ENCODE measurements at places on chromosomes 6 and 20.

DNA sequence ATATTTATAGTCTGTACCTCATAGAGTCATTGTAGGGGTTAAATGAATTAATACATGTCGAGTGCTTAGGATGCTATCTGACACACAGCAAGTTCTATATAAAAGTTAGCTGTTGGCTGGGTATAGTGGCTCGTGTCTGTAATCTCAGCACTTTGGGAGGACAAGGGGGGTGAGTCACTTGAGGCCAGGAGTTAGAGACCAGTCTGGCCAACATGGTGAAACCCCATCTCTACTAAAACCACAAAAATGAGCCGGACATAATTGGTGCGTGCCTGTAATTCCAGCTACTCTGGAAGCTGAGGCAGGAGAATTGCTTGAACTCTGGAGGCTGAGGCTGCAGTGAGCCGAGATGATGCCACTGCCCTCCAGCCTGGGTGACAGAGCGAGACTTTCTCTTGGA is 222.9 kb downstream of the UBE3D start:
- DNase-seq, result no peak

DNA sequence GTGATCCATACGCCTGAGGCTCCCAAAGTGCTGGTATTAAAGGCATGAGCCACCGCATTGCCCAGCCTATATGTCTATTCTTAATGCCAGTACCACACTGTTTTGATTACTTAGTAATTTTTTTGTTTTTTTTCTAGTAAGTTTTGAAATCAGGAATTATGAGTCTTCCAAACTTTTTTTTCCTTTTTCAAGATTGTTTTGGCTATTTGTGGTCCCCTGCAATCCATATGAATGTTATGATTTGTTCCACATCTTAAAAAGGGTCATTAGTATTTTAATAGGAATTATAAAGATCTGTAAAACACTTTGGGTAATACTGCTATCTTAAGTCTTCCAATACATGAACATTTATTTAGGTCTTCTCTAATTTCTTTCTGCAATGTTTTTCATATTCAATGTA is 6.8 kb upstream of the POPDC3 start:
- DNase-seq, result no peak

GRCh38 chr6:108350528-108350927 is 55.7 kb downstream of the AFG1L start:
- no peak for DNase-seq

GRCh38 chr20:4326195-4327065 is 311.1 kb upstream of the RNF24 start:
- no peak for DNase-seq

- no peak for DNase-seq
Measured at GRCh38 chr20:37850724-37851355, 52.1 kb upstream of the VSTM2L start.

DNA sequence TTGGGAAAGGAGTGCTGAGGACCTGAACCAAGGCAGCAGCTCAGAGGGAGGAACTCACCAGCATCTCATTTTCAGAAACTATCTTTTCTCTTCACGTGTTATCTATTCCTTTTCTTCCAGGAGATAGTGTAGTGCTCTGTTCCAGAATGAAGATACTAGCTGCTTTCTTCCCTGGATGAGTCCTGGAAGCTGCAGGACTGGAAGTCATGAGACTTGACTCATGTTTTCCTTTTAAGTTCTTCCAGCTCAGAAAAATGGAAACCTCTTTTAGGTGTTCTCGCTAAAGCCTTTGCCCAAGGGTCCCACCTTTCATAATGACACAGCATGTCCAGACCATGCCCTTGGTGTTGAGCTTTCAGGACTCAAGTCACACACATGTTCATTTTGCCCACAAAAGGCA is 106.7 kb downstream of the UNC5CL start:
- no peak for DNase-seq

DNA sequence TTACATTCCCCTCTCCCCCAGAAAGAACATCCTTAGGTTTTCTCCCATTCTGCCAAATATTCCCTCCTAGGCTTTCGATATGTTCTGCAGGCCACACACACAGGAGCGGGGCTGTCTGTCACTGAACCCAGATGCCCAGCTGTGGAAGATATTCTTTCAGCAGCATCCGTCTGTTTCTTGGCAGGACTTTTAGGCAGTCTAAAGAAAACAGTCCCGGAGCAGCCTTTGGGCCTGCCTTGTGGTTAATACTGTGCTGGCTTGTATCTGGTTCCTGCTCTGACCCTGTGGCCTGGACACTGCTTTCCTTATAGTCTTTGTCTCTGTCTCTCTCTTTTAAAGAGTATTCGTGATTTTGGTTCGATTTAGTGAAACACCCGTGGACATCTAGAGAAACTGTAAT is 94.6 kb upstream of the SUPT3H start:
- DNase-seq, result no peak

- DNase-seq, result no peak
Measured at GRCh38 chr6:33770124-33770832, 18.7 kb downstream of the LEMD2 start.

- DNase-seq, result no peak
Measured at GRCh38 chr20:50722424-50723155, 8.8 kb upstream of the PARD6B start.

DNA sequence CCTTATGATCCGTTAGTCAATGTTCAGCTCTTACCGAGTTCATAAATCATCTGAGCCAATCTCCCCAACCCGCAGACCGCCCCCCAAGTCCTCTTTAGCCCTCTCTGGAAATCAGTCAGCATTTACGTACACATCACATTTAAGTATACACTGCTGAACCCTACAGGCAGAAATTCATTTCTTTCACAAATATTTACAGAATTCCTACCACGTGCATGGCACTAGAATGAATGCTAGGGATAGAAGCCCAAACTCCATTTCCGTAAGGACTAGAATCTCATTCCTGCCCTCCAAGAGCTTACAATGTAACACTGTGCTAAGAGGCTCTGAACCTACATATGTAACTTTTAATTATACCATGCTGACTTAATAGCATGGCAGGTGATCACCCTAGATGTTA is 1.8 kb downstream of the OSER1 start:
- DNase-seq, result no peak

DNA sequence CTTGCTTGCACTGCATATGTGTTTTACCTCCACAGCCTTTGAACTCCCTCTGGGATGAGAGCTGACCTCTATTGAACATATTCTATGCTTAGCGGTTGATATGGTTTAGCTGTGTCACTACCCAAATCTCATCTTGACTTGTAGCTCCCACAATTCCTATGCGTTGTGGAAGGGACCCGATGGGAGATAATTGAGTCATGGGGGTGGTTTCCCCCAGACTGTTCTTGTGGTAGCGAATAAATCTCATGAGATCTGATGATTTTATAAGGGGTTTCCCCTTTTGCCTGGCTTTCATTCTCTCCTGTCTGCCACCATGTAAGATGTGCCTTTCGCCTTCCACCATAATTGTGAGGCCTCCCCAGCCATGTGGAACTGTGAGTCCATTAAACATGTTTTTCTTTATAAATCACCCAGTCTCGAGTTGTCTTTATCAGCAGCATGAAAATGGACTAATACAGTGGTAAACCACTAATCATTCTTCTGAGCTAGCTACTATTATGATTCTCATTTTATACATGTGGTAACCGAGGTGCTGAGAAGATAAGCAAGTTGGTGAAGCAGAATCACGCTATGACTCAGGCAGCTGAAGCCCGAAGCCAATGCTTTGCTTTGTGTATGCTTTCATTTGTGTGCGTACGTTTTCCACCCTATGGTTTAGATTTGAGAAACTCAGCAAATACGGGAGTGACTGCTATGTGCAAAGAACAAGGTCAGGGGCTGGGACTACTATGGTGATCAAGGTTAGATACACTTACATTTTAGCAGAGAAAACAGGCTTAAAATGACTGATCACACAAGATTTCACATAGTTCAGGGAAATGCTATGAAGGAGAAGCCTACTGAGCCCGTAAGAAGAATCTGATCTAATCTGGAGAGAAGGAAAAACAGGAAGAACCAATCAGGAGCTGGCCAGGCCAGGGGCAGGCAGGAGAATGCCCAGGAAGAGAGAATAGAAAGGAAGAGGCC is 363.5 kb downstream of the ESR1 start:
- DNase-seq, result peak; percentile 25

- DNase-seq, result no peak
Measured at GRCh38 chr6:78482801-78483552, 384.4 kb upstream of the IRAK1BP1 start.

DNA sequence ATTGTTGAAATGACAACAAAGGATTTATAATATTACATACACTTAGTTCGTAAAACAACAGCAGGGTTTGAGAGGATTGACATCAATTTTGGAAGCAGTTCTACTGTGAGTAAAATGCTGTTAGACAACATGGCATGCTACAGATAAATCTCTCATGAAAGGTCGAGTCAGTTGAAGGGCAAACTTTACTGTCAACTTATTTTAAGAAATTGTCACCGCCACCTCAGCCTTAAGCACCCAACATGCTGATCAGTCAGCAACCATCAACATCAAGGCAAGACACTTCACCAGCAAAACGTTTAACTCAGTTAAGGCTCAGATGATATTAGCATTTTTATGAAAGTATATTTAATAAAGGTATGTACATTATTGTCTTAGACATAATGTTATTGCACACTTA is 31.0 kb downstream of the CYB5R4 start:
- no peak for DNase-seq

GRCh38 chr6:34484899-34485298 is 19.0 kb downstream of the PACSIN1 start:
- peak; percentile 51 for DNase-seq

- no peak for DNase-seq
Measured at GRCh38 chr6:6968731-6969552, 138.8 kb upstream of the RREB1 start.

GRCh38 chr6:158758941-158759479 is 60.2 kb downstream of the EZR start:
- DNase-seq, result no peak

DNA sequence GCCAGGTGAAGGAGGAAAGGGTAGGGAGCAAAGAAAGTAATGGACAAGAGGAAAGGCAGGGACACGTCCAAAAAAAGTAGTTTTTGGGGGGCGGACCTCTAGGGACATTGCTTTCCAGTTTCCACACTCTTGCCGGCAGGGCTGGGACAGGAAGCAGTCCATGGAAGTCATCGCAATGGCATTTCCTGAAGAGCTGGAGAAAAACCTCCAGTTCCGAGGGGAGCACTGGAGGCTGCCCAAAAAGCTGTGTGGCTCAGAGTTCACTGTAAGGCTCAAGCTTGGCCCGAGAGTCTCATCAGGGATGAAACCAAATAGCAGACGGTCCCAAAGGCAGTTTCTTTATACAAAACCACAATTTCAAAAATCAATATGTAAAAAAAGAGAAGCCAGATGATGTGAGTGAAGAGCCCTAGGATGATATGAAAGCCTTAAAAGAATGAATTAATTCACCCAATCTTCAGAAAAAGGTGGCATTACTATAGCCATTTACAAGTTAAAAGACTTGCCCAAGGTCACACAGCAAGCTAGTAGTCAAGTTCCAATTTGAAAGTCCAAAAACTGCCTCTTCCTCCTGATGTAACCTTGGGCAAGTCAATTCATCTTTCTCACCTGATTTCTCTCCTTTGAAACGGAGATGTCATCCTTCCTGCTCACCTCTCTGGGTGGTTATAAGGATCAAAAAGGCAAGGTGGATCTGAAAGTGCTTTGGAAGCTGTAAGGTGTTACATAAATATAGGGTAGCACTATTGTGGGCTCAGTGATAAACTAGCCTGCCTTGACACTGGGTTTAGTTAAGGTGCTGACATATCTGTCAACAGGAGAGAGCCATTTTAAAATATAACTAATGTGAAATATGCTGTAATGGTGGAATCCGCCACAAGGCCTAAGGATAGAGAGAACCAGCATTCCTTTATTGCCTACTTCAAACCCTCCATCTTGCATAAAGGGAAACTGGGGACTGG is 9.1 kb downstream of the BCL2L1 start:
- no peak for DNase-seq

GRCh38 chr6:15330174-15330944 is 84.5 kb downstream of the JARID2 start:
- no peak for DNase-seq

DNA sequence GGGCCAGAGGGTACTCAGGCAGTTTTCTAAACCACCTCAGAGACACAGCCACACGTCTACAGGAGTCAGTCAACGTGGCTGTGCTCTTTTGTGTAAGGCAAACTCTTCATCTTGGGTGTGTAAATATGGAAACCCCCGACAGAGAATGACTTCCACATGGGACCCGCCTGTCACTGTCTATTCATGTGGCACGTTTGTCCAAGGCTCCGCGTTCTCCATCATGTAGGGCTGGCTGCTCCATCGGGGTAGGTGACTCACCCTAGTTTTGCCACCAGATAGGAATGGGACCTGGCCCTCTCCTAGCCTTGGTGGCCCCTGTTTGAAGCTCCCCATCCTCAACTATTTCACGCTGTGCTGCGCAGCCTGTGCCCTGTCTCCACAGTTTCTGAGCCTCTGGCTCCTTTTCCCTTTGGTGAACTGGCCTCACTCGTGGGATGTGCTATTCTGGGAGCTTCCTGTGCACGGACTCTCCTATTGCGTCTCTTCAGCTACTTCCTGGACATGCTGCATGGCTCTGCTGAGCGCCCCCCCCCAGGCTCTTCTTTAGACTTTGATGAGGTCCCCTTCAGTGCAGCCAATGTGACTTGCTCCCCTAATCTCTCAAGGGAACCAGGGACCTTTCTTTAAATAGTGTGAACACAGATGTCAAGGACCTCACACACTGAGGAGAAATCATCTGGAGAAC is 143.2 kb upstream of the PDE10A start:
- no peak for DNase-seq

- no peak for DNase-seq
Measured at GRCh38 chr6:17710331-17710730, 3.6 kb upstream of the NUP153 start.

DNA sequence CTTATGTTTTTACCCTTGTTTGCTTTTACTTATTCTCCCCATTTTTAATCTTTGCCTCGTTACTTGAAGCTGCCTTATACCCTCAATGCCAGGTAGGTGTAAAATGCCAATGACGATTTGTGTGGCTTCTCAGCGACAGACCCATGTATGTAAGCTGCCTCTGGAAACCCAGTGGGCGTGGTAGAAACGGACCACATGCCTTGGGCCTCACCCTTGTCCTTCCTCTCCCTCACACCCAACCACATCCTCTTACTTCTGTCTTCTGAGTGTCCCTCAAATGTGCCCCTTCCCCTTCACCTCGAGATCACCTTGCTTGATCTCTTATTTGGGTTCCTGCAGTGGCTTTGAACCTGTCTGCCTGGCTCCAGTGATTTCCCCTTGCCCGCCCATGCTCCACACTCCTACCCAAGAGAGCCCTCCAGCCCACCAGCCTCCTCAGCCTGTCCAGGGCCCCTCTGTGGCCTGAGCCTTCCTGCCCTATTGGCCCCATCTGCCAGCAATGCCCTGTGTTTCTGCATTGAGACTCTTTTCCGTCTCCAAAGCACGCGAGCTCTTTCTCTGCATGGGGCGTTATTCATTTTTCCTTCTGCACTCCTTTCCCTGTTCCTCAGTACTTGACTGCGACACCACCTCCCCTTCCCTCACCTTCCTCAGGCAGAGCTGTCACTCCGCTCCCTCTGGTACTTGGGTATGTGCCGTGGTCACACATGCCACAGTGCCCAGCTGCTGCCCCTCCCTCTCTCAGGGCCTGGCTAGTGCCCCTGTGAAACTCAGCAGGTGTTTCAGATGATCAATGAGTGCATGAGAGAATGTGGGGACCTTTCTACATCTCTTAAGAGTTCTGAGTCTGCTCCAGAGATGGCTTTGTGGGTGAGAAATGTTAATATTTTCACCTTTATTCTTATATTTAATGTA is 115.4 kb downstream of the SLX4IP start:
- no peak for DNase-seq

Measured in stimulated activated CD4-positive, alpha-beta T cell treated with anti-CD3 and anti-CD28 coated beads, TNF-alpha, amount 100 ng/mL, for 4 hours (primary cell).